NCI-H187 (cell line): ENCODE measurements at places on chromosomes 12 and 14.

DNA sequence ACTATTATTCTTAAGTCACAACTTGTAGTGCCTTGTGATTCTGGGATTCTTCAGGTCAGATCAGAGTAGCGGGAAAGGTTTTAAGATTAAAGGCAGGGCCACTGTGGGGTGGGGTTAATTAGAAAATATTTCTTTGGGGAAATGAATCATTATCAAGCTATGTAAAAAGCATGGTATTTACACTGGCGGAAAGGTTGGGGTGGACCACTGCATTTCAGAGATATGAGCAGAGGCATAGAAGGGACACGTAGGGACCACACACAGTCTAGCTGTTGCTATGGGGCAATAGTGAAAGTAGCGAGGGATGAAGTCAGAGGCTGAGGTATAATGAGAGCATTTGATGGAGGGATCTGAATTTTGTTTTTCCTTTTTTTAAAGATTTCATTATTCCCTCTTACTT is 31.7 kb upstream of the KCNH3 start:
- DNase-seq: no peak

- peak; percentile 10 for DNase-seq
Observed at GRCh38 chr12:81627336-81628189, 131.6 kb downstream of the PPFIA2 start.

GRCh38 chr12:52526511-52526951 is 6.3 kb upstream of the KRT5 start:
- no peak for DNase-seq

- DNase-seq: no peak
Observed at GRCh38 chr14:99772371-99773283, 20.6 kb upstream of the EML1 start.

DNA sequence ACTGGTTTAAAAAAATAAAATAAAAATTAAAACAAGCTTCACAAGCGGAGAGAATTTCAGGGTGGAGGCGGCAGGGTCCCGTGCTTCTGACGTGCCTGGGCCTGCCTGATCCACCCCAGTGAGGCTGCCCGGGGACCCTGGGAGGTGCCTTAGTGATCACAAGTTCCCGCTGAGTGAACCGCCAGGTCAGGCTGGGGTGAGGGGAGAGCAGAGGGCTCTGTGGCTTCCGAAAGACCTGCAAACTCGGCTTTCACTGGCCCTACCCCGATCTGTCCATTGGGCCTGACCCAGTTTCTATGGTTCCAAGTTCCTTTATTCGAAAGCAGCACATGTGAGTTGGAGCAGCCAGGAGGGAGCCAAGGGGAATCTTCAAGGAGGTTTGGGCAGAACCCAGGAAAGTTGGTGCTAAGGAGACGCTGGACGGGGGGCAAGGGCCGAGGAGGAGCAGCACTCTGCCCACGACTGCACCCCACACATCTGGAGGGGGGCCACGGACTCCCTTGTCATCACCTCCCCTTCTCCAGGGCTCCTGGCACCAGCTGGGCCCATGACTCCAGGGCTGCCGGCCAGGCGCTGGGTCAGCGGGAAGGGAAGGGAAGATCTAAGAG is 12.9 kb downstream of the MMP14 start:
- no peak for DNase-seq

- DNase-seq: no peak
Observed at GRCh38 chr14:22721213-22721612, 45.3 kb upstream of the OXA1L start.

DNA sequence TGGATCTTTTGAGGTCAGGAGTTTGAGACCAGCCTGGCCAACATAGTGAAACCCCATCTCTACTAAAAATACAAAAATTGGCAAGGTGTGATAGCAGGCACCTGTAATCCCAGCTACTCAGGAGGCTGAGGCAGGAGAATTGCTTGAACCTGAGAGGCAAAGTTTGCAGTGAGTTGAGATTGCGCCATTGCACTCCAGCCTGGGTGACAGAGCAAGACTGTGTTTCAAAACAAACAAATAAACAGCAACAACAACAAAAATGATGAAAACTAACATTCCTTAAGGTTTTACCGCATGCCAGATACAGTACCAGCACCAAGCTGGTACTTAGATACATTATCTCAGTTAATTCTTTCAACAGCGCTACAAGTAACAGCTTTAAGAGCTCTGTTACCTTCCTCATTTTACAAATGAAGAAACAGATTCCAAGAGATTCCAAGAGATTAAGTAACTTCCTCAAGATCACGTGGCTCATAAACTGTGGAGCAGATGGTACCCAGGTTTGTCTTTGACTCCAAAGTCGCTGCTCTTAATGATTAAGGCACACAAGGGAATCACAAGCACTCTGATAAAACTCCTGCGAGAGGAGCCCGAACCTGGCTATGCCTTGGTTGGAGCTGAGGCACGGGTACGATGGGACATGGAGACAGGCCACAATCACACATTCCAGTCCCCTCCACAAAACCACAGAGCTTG is 17.7 kb upstream of the PLEK2 start:
- DNase-seq: no peak

DNA sequence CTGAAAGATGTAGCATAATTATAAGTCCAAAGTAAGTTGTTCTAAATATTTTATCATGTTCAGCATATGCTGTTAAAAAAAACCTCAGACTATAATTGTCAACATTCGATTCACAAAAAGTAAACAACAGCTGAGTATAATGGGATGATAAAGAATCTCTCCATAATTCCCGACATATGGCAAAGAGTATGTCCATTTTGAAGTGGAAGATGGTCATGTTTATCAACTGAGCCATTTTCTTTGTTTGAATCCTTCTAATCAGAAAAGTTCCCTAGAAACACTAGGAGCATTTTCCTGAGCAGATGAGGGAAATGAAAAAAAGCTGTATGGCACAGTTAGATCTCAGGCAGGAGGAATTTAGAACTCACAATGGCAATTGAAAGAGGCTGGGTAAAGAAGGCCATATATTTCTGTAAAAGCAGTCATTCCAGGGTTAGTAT is 192.1 kb upstream of the AMIGO2 start:
- DNase-seq: no peak

GRCh38 chr14:69705706-69706105 is 61.2 kb upstream of the SRSF5 start:
- DNase-seq: no peak

GRCh38 chr12:87266305-87266704 is 762.9 kb downstream of the C12orf50 start:
- no peak for DNase-seq

DNA sequence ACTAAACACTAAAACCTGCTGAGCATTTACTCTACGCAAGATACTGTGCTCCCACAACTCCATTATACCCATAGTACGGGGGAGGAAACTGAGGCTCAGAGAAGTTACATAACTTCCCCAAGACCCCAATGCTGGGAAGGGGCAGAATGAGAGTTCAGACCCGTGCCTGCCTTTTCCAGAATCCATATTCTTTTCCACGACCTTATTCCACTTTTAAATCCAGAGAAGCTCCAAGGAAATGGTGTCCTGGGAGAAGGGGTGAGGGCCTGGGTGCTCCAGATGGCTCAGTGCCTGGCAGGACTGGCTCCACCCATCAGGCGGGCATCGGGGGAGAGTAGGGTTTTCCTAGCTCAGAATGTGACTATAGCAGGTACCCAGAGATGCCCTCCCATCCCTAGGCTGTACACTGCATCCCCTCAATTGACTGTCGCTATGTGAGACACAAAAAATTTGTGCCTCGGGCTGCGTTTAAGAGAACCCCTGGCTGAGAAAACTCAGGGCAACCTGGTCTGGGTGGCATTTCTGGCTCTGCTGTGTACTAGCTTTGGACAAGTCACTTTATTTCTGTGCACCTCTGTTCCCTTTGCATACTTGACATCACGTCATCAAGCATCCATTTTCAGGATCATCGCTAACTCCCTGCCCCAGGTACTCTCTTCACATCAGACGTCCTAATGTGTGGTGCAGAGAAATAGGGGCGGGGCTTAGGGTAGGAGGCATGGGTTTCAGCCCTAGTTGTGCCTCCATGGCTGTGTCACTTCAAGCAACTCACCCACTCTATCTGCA is 11.6 kb upstream of the IQSEC3 start:
- DNase-seq: no peak

GRCh38 chr12:4450551-4451112 is 5.0 kb upstream of the FGF6 start:
- no peak for DNase-seq

GRCh38 chr14:101402936-101403660 is 158.2 kb upstream of the DIO3 start:
- DNase-seq: no peak

DNA sequence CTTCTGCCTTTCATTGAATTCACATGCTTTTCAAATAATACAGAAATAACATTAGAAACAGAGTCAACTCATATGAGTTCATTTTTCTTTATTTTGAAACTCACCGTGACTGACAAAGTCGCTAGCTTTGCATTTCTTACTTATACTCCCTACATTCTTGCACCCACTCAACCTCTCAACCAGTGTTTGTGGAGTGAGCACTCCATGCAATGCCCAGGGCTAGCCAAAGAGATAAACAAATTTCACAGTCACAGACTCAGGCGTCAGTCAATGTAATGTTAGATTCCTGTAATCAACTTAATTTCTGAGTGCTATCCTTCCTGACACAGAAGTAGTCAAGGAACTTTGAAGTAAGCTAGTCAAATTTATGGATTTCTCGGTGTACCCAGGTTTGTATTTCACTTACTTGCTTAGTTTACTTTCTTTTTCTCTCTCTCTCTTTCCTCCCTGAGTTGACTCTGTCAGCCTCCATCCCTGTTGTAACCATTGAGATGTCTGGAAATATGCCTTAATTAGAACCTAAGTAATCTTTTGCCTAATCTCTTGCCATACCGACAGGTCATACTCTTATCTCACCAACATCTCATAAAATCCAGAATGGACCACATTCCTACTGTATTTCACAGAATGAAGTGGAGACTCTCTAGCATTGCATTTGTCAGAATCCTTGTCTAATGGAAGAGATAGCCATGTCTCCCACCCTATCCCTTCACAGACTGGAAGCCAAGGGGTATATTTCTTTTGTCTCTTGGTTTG is 413.0 kb downstream of the AEBP2 start:
- DNase-seq: no peak

DNA sequence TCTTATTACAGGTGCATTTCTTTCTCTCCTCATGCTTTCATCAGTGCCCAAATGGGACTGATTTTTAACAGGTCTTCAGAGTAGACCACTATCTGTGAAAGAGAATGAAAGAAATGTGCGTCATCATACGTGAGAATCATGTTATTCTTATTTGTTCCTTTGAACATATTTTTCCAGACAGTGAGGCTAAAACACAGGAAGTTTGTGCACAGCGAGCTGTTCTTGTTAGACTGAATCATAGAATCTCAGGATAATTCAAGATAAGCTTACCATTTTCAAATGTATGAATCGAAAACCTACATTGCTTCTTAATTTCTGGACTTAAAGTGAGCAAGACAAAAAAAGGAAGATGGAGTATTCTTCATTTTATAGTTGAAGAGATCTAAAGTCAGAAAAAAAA is 383.1 kb downstream of the EGLN3 start:
- no peak for DNase-seq

GRCh38 chr14:85315733-85316290 is 214.1 kb upstream of the FLRT2 start:
- no peak for DNase-seq

- no peak for DNase-seq
Observed at GRCh38 chr14:81289516-81289915, 68.8 kb upstream of the GTF2A1 start.

GRCh38 chr14:96039633-96040311 is 610 bp downstream of the C14orf132 start:
- DNase-seq: no peak

DNA sequence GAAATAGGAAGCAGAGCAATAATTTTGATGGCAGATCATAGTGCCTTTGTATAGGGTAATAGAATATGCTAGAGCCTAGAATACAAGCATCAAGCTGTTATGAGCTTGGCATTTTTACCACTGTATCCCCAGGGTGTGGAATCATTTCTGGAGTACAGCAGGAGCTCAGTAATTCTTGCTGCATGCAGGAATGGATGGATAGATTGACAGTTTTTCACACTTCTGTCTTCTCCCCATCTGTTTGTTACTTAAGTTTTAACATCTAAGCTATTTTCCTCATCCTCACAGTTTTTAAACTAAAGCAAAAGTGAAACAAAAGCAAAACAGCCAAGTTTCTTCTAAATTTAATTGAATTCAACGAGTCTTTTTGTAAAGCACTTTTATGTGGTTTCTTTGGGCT is 32.6 kb downstream of the ALG10 start:
- DNase-seq: no peak

- no peak for DNase-seq
Observed at GRCh38 chr12:53677016-53677799, 1.3 kb upstream of the ATP5MC2 start.

GRCh38 chr12:128661226-128661569 is 162.6 kb downstream of the SLC15A4 start:
- no peak for DNase-seq

GRCh38 chr12:111112311-111113098 is 192.1 kb upstream of the MYL2 start:
- no peak for DNase-seq

- DNase-seq: no peak
Observed at GRCh38 chr12:109999983-110000505, 814 bp downstream of the ANKRD13A start.

DNA sequence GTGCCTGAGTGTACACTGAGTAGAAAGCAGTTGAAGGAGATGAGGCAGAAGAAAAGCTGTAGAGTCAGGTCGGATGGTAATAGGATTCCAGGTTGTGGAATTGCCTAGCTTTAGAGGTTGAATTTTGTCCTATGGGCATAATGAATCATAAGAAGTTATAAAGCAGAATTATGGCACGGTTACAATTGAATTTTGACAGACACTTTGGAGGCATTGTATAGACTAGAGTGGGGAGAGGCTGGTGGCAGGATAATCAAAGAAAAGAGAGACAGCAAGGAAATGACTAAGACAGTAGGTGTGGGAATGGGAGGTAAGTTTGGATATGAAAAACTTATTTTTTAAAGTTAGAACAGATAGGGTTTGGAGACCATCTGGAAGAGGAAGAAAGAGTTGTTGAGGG is 102.6 kb downstream of the NTN4 start:
- no peak for DNase-seq

DNA sequence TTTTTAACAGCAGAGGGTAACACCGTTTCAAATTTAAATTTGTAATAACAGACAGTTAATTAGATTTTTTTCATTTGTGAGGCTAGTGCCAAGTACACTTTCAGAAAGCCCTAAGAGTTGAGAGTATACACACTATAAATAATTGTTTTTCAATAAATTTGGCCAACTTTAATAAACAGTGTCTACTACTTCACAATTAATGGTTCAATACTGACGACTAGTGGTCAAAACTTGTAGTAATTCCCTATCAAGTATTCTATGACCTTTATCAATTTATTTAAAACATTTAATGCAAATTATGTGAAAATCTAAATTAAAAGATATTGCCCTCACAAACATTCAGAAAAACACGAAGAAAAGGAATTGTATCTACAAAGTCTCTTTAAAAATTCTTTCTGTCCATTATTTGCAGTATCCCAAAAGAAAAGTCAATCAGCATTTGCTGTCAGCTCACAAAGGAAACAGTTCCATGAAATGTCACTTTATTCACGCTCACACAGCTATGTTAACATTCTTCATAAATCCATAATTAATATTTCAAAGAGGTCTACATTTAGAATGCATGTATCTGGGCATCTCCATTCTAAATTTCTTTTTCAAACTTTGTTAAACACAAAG is 91.2 kb downstream of the CEP128 start:
- no peak for DNase-seq
